ENCODE measurements at places on chromosomes 1 and 21.

GRCh38 chr1:33709783-33710718, 153.8 kb upstream of the HMGB4 start:
- no peak for DNase-seq

DNA sequence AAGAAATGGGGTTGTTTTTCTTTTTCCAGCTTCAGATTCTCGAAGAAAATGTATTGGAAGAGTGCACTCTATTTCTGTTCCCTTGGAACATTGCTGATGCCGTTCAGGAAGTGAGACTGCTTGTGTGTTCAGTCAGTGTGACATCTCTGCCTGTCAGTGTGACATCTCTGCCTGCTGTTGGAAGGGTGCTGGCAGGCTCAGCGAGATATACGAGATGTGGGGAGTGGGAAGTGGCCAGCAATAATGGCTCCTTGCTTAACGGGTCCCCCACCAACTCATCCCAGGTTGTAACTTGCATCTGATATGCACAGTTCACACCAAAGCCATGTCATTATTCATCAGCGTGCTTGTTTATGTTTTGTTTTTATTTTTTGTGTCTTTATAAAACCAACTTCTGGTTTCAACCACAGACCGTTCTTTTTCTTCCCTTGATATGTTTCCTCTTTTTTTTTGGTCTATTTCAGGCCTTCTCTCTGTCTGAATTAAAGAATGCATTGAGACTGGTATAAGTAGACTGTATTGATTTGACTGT, 145.4 kb downstream of the GALNT2 start:
- peak; percentile 64 for DNase-seq

DNA sequence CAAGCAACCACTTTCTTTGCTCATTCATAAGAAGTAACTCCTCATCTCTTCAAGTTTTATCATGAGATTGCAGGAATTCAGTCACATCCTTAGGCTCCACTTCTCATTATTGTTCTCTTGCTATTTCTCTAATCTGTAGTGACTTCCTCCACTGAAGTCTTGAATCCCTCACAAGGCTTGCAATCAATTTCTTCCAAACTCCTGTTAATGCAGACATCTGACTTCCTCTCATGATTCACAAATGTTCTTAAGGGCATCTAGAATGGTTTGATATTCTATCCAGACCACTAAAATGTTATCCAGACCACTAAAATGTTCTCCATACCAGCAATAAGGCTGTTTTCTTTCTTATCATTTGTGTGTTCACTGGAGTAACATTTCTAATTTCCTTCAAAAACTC, 528.1 kb downstream of the DPYD start:
- no peak for DNase-seq

DNA sequence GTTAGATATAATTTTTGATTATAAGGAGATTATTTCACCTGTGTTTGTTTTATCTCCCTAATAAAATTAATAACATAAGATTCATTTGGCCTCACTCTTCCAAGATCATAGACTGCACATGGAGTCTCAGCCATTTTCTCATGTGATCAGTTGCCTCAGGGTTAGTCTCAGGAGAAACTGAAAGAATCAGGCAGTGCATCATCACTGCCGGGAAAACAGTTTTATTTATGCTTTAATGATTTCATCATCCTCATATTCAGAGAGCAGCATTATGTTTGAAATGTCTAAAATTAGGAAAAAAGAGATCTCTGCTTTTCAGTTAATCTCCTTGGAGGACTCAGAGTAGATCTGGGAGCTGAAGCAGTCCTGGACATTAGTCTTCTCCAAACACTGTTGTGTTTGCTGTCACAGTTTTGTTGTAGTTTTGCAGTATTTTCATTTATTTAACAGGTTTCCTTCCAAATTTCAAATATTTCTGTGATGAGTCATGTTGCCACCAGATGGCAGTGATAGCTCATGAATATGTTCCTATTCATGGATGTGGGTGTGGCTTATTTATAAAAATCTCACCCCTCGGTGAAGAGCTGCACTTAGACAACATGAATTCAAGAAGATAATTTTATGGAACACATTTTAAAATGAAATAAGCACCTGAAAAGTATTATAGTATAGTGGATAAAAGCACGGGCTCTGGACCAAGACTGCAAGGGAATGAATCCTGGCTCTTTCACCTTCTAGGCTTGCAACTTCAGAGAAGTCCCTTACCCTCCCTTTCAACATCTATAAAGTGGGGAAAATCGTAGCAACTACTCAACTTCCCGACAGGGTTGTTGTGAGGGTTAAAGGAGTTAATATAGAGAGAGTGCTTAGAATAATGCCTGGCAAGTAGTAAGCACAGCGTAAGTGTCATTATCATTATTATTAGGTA, 31.2 kb downstream of the CHD1L start:
- DNase-seq = peak; percentile 50

- DNase-seq = no peak
Observed at GRCh38 chr1:219788091-219788490, 140.3 kb downstream of the SLC30A10 start.

- DNase-seq = peak; percentile 90
Observed at GRCh38 chr1:234755449-234755863, 145.5 kb upstream of the IRF2BP2 start.

- DNase-seq = no peak
Observed at GRCh38 chr21:18294100-18294499, 49.5 kb downstream of the CHODL start.

- DNase-seq = no peak
Observed at GRCh38 chr21:31088474-31088751, 50.1 kb upstream of the KRTAP19-8 start.

- no peak for DNase-seq
Observed at GRCh38 chr1:116133696-116134475, 22.7 kb downstream of the MAB21L3 start.

DNA sequence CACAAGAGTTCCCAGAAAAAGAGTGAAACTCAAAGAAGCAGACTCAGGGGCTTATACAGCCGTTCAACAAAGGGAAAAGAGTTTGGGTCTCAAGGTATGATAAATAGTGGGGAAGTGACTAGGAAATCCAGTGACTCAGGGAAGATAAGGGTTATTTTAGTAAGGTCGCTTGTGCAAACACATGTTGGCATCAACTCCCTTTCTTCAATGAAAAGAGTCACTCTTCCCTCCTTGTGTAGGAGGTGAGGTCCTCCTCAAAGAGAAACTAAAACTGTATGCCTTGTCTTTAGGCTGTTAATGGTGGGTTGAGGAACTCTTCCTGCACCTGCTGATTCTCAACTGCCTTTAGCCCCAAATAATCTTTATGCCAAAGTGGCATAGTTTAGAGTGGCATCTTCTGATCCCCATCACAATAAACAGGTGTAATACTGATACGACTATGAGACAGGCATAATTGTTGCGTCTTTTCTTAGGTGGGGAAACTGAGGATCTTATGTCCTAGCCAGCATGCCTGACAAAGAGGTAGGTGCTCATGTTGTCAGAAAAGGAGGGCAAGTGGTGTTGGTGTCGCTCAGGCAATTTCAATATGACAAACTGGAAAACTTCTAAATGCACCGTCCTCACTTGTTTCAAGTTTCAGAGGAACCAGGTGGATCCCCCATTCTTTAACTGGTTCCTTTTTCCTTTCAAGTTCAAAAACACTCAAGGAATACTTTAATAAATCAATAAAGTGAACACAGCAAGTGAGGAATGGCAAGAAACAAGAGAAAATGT, 294.1 kb upstream of the RUNX1 start:
- DNase-seq = no peak

DNA sequence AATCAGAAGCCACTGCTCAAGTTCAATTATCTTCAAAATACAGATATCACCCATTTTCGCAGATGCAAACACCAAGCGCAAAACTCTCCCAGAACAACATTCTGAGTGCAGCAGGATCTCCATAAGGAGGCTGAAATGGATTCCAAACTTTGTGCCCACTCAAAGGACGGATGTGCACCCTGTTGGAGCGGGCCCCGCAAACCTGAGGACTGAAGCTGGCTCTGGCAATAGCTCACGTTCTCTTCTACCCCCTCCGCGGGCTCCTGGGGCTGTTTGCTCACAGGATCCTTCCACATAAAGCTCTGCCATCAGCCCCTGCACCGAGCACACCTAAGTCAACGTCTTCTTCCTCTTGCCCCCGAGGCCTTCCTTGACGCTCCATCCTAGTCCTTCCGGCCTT, 11.7 kb upstream of the RCSD1 start:
- no peak for DNase-seq

- DNase-seq = no peak
Observed at GRCh38 chr1:45929257-45929687, 125.9 kb downstream of the MAST2 start.

- no peak for DNase-seq
Observed at GRCh38 chr21:38989745-38990423, 184.2 kb downstream of the ETS2 start.

DNA sequence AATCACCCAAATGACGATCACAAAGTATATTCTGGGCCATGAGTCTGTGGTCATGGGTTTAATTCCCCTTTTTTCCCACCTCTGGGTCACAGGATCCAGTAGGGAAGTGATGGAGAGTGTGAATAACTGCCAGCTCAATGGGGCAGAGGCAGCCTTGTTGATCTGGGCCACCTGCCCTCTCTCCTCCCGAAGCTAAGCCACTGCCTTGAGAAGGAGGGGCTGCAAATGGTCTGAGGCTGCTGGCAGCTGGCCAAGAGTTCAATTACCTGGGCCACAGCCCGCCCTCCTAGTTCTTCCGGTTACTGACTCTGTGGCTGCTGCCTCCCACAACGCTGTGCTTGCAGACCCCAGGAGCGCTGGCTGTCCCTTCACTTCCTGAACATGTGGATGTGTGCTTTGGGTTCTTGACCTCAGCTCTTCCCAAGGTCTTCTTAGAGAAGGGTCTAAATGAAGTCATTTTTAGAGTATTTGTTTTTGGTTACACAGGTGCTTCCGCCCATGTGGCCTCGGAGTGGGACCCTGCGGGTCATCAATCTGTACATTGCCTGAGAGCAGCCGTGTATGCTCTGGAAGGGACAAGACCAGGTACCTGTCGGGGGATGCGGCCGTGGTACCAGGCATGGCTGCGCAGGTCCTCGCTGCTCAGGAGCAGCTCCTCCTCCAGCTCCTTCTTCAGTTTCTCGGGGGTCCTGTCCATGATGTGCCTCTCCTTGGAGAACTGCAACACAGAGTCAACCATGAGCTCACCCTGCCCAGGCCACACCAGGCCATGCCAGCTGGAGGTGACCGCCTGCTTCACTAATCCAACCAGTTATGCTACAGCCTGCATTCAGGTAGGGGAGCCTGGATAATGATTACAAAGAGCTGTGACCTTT, 89.7 kb downstream of the BCAR3 start:
- no peak for DNase-seq

DNA sequence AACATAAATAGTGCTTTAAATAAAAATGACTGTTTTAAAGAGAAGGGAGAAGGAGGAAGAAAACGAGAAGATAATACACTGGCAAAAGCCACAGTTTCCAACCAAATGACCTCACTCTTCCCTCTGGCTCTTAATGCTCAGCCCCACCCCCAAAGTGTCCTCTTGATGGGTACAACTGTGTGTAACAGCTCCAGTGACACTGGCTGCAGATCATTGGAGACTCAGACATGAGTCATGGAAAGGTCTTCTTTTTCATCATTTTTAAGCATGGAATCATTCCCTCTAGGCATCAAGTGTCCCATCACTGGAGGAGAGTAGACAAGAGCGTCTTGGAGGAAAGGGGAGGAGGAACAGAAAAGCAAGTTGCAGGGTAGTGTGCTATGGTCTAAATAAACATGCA, 333.0 kb downstream of the PAPPA2 start:
- DNase-seq = no peak
